HS-27A (cell line): ENCODE measurements at places on chromosomes 11 and 22.

GRCh38 chr11:105100206-105100605 lies 39.4 kb downstream of the CARD18 start:
- DNase-seq, result no peak

DNA sequence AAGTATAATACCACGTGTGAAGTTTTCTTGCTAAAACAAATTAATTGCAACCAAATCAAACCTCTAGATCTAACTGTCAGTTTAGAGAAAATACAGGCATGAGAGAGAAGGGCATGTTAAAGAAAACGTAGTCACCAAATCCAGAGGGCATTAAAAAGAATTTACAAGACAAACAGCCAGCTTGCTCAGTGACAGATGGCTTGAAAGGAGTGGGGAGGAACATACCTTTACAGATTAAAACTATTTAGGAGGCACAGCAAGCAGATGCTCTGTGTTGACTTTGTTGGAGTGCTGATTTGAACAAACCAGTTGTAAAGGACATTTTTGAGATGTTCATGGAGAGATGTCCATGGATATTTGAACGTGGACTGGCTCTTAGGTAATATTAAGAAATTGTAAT lies 96.9 kb downstream of the ATXN10 start:
- DNase-seq, result no peak

DNA sequence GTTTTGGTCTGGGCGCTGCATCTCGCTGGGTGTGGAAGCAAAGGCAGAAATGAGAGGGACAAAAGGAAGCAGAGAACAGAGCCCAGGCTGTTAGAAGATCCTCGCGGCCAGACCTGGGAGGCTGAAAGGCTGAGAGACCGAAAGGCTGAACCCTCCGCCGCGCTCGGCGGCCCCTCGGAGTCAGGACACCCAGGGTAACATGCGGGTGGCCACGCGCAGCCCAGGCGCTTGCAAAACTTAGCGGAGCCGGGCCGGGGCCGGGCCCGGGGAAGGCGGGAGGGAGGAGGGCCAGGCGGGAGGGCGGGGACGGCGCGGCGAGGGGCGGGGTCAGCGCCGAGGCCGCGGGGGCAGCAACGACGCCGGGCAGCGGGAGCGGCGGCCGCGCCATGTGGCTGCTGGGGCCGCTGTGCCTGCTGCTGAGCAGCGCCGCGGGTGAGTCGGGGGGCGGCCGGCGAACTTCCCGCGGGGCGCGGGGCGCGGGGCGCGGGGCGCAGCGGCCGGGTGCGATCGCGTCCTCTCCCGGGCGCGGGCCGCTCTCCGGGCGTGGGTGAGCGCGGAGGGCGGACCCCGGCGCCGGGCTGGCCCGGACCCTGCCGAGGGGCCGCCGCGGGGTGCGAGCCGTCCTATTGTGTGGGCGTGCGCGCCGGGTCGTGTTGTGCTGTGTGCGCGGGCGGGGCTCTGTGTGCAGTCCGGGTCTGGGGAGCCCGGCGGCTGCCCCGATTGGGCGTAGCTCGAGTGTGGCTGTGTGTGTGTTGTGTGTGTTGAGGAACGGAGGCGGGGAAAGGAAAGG lies at the start of gene LDLRAD3:
Gene LDLRAD3 (plus strand): TSS at position 350 of the 790 bp plus-strand sequence. CDS start 37 bp downstream, at position 387.
- DNase-seq, result peak; percentile 39

DNA sequence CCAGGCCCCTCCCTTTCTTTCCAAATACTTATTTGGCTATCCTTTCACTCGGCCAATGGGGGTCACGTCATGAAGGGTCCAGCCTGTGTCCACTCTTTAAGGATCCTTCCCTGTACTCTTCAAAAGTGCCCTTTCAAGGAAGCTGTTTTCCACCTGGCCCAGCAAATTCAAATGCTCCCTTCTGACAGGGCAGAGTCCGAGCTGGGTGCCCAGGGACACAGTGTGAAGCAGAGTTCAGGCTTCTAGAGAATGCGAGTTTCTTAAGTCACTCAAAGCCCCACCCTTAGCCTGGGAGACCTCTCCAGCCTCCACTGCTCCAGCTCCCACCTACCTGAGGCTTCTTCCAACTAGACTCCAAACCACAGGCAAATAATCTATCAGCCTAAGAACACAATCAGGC lies 5.5 kb upstream of the APOA1 start:
- no peak for DNase-seq

DNA sequence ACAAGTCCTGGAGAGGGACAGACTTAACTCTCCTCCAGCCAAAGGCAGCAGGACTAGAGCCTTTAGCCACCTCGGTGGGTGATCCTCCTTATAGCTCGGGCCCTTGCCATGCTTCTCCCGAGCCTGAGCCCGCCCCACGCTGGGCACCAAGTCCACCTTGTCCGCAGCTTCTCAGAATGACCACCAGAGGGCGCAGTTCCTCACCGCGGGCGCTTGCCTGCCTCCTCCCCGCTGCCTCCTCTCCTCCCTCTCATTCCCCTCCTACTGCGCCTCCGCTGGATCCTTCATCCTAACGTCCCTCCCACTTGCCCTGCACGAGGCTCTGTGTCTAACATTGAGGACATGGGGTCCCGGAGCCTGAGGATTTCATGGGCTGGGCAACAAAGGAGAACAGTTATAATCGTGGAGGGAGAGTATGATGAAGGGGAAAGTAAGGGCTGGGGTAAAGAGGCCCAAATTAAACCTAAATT lies 11.3 kb upstream of the MOGAT2 start:
- DNase-seq, result peak; percentile 35

- DNase-seq, result no peak
These were observed 718.1 kb downstream of the NTM start for GRCh38 chr11:132088551-132088950.

- DNase-seq, result no peak
These were observed 22.3 kb downstream of the TMEM123 start for GRCh38 chr11:102430158-102430836.

- DNase-seq, result no peak
These were observed 70.5 kb downstream of the FEZ1 start for GRCh38 chr11:125425601-125426000.

DNA sequence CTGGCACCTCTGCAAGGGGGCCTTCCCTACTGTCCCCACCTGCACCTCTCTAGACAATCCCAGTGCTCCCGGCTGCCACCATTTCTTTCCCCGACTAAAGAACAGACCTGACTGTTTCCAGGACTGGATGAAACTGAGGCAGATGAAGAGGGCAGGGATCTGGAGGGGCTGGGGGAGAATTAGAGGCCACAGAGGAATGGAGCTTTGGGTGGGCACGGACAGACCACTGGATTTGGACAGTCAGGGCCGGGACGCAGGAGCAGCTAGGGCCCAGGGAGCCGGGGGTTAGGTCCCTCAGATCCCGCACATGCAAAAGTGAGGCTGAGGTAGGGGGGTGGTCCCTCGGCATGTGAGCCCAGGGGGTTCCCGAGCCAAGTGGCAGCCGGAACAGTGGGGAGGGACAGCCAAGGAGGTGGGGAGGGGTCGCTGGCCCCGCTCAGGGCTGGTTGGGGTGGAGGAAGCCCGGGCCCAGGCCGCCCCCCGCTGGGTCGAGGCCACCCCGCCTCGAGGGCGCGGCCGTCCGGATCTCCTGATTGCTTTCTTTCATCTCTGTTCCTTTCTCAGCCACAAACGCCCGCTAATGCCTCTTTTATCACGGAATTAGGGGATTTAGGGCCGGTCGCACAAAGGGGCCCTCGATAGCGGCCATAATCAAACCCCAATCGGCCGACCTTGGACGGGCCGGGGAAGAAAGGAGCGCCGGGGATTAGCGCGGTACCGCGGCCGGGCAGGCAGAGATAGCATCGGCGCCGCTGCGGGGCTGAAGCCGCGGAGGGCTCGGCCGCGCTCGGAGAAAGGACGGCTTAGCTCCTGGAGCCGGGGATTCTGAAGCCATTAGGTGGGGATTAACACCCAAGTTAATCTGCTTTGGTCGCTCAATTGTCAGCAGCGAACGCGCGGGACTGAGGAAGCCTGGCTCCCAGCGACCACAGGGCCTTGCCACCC lies 9.3 kb downstream of the SLC25A1 start:
- no peak for DNase-seq

- no peak for DNase-seq
These were observed 19.0 kb downstream of the ZMAT5 start for GRCh38 chr22:29747832-29748231.

DNA sequence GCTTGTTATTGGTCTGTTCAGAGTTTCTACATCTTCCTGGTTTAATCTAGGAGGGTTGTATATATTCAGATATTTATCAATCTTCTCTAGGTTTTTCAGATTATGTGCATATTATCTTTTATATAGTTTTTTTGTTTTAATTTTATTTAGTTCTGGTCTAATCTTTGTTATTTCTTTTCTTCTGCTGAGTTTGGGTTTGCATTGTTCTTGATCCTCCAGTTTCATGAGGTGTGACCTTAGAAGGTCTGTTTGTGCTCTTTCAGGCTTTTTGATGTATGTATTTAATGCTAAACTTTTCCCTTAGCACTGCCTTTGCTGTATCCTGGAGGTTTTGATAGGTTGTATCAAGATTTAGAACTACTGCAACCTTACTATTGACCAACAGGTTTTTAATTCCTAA lies 117.7 kb downstream of the VPREB1 start:
- DNase-seq, result no peak

DNA sequence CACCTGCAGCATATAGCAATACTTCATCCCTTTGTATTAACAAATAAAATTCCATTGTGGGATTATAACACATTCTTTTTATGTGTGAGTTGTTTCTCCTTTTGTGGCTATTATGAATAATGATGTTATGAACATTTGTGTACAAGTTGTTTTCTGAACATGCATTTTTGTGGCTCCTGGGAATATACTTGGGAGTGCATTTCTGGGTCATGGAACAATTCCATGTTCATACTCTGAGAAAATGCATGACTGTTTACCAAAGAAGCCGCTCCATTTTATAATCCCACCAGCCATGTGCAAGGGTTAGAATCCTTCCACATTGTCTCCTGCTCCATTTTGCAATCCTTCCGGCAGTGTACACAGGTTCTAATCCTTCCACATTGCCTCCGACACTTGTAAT lies 713.8 kb downstream of the TBC1D22A start:
- no peak for DNase-seq

- no peak for DNase-seq
These were observed 19.8 kb downstream of the ZBED5 start for GRCh38 chr11:10838083-10838482.
